Fibroblast of skin of scalp (primary cell): ENCODE measurements at places on chromosomes 5 and 9.
A peak's percentile ranks its signal among the peaks of the same experiment; 100 is the strongest.

DNA sequence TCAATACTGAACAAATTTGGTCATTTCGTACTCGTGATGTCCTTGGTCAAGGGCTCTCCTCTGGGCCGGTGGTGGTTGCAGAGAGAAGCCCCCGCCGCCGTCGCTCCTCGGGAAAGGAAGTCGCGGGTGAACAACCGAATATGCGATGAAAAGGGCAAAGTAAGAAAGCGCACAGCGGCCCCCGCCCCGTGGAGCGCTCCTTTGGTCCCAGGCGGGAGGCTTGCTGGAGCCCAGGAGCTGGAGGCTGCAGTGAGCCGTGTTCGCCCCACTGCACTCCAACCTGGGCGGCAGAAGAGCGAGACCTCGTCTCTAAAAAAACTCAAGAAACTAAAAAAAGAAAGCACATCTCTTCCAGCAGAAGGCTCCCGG lies 108.4 kb upstream of the LARP1 start:
- no peak for DNase-seq

GRCh38 chr9:131635285-131635684 lies 90.0 kb downstream of the PRRT1B start:
- DNase-seq = peak; percentile 91

DNA sequence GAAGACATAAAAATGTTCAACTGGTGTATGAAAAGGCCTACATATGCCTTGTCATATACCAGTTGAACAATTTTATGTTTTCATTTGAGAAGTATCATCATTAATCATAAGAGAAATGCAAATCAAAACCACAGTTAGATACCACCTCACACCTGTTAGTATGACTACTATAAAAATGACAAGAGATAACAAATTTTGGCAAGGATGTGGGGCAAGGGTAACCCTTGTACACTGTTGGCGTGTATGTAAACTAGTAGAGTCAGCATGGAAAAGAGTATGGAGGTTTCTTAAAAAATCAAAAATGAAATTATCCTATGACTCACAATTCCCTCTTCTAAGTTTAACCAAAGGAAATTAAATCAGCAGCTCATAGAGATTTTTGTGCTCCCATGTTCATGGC lies 250.4 kb upstream of the ST8SIA4 start:
- no peak for DNase-seq

GRCh38 chr9:121599872-121600585 lies 51.4 kb upstream of the DAB2IP start:
- DNase-seq = no peak

DNA sequence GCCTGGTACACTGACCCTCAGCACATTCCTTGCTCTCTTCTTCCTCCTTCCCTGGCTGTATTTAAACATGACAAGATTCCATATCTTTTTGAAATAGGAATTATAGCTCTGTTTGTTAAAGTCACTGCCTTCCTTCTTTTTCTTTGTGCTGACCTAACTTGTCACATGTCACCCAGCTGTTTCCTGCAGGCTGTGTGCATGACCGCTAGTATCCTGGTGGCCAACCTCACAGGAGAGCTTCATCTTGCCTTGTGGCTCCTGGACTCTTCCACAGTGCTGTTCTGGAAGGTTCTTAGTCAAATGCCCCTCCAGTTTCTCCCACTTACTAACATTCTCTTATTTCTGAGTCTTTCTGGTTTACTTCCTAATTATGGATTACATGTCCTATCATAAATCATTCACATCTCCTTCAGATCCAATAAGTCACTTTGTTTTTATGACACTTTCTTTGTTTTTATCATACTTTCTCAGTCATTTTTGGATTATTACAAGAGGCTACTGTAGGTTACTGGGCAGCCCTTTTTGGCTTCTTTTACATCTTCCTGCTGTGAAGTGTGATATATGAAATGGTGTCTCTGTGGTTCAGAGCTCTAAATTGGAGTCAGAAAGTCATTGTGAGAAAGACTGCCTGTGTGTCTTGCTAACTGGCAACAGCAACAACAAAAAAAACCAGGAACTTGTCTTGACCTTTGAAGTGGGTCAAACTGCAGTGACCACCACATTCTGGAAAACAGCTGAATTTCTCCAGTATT lies 463.6 kb upstream of the DAP start:
- DNase-seq = no peak

DNA sequence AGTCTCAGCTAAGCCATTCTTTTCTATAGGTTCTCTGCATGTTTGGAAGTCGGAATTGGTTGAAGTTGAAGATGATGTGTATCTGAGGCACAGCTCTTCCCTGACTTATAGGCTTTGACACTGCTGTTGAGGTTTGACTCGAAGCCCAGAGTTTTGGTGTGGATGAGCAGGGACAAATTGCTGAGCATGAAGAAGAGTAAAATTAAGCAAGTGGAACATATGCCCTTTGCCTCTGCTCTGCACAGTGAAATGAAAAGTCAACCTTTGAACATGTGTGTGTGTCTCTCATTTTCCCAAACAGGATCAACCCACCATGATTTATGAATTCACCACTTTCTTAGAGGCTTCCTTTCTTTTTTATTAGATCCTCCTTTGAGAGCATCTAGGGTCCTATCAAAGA lies 8.5 kb downstream of the HMHB1 start:
- no peak for DNase-seq

GRCh38 chr9:105643795-105644194 lies 18.5 kb upstream of the TAL2 start:
- DNase-seq = no peak

- DNase-seq = peak; percentile 73
Measured at GRCh38 chr5:178232124-178232919, at the start of gene PHYKPL. TSS of gene PHYKPL (minus strand) at chr5:178232802. CDS start at chr5:178232550, 252 bp downstream.

GRCh38 chr5:10567121-10567591 lies 3.3 kb downstream of the ANKRD33B start:
- DNase-seq = no peak

- DNase-seq = no peak
Measured at GRCh38 chr9:69637193-69637816, 34.9 kb downstream of the APBA1 start.

DNA sequence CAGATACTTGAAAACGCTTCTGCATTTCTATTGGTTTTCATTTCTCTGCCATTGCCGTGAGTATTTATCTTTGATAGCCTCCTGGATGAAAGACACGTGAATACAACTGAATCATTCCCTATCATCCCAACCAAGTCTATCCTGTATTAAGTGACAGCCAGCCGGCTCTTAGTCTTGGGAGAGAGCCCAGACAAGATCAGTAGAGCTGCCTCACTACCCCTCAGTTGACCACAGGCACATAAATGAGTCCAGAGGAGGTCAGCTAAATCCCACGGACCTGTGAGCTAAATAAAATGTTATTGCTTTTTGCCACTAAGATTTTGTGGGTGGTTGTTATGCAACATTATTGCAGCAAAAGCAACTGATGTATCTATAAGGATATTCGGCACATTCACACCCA lies 639.0 kb upstream of the ACO1 start:
- no peak for DNase-seq

GRCh38 chr9:134028575-134029247 lies 3.4 kb downstream of the BRD3OS start:
- no peak for DNase-seq

GRCh38 chr5:125484272-125484741 lies 737.9 kb upstream of the ZNF608 start:
- DNase-seq = peak; percentile 69

DNA sequence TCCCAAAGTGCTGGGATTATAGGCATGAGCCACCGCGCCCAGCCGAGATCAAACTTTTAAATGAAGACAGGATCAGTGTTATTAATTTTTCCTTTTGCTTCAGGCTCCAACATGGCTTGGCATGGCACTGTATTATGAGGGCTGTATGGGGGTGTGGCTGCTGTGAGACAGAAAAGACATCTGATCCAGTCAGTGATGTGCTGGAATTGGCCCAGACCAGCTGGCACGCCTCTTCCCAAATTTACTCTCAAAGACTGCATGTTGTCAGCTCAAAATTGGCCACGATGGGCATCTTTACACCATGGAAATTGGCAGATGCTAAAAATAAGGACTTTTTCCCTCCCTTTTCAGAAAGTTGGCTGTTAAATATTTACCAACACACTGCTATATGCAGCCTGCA lies 12.1 kb upstream of the COL27A1 start:
- DNase-seq = no peak

GRCh38 chr9:111731928-111732327 lies 62.8 kb downstream of the SHOC1 start:
- peak; percentile 44 for DNase-seq

DNA sequence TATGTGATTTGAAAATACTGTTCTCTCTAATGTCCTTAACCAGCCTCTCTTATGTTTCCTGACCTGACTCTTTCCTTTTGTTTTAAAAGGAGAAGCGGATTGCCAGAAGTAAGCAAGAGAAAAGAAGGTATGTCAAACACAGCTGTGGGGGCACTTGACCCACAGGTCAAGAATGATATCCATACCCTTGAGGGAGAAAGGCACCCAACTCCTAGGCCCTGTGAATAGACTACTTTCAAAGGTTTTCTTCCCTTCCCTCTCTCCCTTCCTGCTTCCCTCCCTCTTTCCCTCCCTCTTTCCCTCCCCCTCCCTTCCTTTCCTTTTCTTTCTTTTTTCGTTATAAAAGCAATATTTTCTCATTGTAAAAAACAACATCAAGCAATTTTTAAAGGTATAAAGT lies 306.8 kb downstream of the TRPM3 start:
- no peak for DNase-seq

GRCh38 chr5:172583931-172584511 lies 57.0 kb upstream of the NEURL1B start:
- DNase-seq = no peak

DNA sequence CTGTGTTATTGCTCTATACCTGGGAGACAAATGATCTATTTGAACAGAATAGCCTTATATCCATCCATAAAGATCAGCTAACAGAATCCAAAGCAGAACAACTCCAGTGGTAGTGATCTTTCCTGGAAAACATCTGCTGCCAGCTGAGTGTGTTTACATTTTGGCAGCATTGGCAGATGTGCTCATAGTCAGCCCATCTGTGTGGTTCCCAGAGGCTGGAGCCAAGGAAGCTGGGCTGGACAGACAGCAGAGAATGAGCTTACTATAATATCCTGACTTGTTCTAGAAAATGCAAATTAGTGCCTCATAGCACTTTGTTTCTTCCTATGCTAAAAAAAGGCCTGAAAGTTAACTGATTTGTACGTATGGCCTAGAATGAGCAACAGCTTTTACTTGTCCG lies 99.7 kb downstream of the ST8SIA4 start:
- DNase-seq = peak; percentile 4

- DNase-seq = no peak
Measured at GRCh38 chr5:100901821-100902341, 1.2 kb downstream of the ST8SIA4 start.

GRCh38 chr5:133397990-133398645 lies 214.2 kb downstream of the FSTL4 start:
- DNase-seq = no peak

DNA sequence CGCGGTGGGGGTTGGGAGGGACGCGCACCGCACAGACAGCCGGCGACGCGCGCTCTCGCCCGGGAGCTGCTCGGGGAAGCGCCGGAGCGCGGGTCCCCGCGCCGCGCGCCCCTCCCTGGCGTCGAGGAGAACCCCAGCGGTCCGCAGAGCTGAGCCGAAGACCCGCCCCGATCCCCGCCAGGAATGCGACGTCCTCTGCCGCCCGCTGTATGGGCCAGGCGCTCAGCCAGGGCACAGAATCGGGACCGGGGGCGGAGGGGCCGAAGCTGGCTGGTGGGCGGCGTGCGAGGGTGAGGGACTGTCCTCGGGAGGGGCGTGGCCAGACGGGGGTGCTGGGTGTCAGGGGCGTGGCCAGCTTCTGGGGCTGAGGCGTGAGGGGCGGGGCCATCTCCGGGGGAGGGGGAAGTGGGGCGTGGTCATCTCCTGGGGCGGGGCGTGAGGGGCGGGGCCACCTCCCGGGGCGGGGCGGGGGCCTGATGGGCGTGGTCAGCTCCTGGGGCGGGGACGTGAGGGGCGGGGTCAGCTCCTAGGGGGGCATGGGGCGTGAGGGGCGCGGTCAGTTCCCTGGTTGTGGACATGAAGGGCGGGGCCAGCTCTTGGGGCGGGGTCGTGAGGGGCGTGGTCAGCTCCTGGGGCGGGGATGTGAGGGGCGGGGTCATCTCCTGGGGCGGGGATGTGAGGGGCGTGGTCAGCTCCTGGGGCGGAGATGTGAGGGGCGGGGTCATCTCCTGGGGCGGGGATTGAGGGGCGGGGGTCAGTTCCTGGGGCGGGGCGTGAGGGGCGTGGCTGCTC lies 965 bp downstream of the PTGDS start:
- DNase-seq = peak; percentile 65

- no peak for DNase-seq
Measured at GRCh38 chr5:172646716-172647285, 5.7 kb downstream of the NEURL1B start.

GRCh38 chr5:29130786-29131185 lies 2062.7 kb upstream of the CDH6 start:
- no peak for DNase-seq

- DNase-seq = no peak
Measured at GRCh38 chr5:38921174-38921573, 75.4 kb downstream of the OSMR start.

GRCh38 chr9:135326633-135327152 lies 152.9 kb upstream of the PPP1R26 start:
- no peak for DNase-seq

DNA sequence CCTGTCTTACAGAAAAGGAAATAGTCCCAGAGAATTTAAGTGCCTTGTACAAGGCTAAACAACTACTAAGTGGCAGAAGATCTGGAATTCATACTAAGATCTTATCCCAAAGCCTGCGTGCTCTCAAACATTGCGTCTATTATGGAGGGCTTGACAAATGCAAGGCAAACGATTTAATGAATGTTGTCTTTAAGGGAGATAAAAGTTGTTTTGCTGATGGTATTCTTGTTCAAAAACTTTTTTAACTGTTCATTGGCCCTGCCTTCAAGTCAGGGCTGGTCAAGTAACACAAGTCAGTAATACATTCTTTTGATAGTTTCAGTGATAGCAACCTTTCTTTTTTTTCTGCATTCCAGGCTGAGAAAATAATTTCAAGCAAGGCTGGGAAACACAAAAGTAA lies 1.7 kb upstream of the SLC38A9 start:
- peak; percentile 50 for DNase-seq

- no peak for DNase-seq
Measured at GRCh38 chr5:37005252-37005651, 128.7 kb downstream of the NIPBL start.

- DNase-seq = peak; percentile 66
Measured at GRCh38 chr5:5141625-5142525, 1.7 kb downstream of the ADAMTS16 start.

- no peak for DNase-seq
Measured at GRCh38 chr9:81915801-81916505, 12.3 kb upstream of the SPATA31D4 start.
